Left renal pelvis (tissue), 4 donors: ENCODE measurements at places on chromosomes 6 and 20. TPM values are rescaled to one million over a fixed set of nuclear protein-coding genes. Genes with fewer than 3 reads are reported as not detected.

- DNase-seq = peak; percentile 58
Observed at GRCh38 chr20:54649511-54649962, 174.1 kb downstream of the DOK5 start.

GRCh38 chr6:157527471-157527907 is 146.5 kb downstream of the ZDHHC14 start:
- DNase-seq = no peak

- no peak for DNase-seq
Observed at GRCh38 chr20:22374066-22374465, 210.3 kb downstream of the FOXA2 start.

DNA sequence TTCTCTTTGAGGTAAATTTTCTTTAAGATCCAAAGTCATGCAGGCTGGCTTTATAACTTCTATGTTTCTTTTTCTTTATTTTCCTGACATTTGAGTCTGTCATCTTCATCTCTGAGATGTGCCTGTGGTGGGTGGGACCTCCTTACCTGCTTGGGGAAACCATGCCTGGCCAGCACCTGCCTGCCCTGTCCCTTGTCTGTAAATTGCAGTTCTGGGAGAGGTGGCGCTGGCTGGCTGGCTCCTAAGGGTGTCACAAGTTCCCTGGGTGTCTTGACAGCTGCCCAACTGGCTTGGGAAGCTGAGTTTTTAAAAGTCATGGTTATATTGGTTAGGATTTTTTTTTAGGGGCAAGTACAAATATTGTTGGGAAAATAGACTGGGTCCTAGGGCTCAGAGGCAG is 36.3 kb downstream of the SCAND1 start:
- DNase-seq = no peak

The HLA-G gene
- 5.6 TPM for polyA plus RNA-seq
